ENCODE measurements at places on chromosomes 3 and 15.

DNA sequence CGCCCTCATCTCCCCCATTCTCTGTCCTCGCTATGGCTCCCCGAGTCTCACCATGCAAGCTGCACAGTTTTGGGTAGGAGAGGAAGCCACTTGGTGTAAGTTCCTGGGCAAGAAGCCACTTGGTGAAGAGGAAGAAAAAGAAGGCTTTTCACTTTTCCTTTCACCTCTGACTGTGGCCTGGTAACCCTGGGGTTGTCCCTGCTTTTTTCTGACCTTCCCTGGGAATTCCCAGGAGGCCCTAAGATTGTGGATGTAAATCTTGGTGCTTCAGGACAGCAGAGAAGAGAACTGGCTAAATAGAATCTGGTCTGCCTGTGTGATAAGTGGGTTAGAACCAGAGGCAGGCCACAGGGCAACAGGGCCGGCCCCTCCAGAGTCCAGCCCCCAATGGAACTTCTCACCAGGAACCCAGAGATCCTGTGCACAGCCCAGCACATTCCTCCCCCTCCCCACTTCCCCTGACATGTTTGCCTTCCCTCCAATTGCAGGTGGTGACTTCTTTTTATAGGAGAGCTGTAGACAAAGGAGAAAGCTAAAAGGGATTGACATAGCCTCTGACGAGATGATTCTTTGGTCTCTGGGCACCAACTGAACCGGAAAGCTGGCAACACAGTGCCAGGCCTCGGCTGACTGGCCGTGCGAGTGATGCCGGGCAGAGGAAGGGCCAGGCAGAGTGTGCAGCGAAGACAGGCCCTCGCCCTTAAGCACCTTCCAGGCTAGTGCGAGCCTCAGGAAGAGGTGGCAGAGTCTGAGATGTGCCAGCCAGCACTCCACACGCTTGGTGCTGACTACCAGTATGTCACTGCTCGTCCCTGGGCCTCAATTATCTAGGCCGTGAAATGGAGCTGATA is 19.4 kb upstream of the SKOR1 start:
- no peak for DNase-seq

GRCh38 chr15:69009341-69009740 is 5.2 kb upstream of the NOX5 start:
- DNase-seq = no peak

GRCh38 chr3:176964661-176965060 is 232.6 kb downstream of the TBL1XR1 start:
- no peak for DNase-seq

DNA sequence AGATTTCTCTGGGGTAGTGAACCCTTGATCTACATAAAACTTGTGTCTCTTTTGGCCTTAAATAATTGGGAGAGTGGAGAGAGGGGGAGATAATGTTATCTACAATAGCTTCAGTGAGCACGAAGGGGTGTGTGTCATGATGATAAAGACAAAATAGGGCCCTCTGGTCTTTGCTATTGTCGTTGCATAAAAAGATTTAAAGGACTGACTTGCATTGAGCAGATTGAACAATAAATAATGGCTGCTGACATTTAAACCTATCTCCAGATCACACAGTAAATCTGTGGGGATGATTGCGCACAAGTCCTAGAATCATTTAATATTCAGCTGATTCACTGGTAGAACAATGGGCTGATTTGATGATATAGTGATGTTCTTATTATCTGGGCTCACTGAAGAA is 71.3 kb upstream of the GAP43 start:
- no peak for DNase-seq

DNA sequence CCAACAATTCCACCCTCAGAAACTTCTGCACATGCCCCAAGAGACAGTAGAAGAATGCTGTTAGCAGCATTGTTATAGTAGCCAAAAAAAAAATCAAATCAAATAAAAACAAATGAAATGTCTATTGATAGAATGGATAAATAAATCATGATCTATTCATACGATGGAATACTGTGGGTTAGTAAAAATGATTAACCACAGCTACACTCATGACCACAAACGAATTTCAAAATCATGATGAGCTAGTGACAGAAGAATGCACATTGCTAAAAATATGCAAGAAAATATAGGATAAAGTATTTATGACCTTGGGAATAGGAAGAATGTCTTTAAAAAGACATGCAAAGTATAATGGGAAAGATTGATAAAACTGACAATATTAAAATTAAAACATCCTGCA is 57.5 kb upstream of the ACAN start:
- DNase-seq = no peak

DNA sequence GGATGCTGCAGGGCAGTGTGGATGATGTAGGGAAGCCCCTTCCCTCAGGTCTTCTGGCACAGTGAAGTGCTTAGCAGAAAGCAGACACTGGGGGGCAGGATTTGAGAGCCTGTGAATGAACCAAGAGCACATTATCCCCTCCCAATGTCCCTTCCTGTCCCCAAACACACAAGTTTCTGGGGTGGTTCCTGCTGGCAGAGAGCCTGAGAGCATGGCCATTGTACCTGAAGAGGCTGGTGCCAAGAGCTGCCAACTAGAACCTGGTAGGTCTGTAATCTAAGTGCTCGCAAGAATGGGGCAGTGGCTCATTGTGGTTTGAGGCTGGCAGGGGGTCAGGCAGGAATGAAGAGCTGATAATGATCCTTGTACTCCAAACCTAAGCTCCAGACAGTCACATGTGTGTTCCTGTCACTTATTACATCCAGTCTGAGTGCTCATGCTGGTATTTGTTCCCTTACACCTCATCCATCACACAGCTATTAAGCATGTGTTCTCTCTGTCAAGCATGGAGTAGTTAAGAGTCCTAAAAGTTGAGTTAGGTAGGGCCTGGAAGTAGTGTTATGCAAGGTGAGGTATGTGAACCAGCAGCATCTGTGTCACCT is 6.7 kb upstream of the CCR1 start:
- no peak for DNase-seq

DNA sequence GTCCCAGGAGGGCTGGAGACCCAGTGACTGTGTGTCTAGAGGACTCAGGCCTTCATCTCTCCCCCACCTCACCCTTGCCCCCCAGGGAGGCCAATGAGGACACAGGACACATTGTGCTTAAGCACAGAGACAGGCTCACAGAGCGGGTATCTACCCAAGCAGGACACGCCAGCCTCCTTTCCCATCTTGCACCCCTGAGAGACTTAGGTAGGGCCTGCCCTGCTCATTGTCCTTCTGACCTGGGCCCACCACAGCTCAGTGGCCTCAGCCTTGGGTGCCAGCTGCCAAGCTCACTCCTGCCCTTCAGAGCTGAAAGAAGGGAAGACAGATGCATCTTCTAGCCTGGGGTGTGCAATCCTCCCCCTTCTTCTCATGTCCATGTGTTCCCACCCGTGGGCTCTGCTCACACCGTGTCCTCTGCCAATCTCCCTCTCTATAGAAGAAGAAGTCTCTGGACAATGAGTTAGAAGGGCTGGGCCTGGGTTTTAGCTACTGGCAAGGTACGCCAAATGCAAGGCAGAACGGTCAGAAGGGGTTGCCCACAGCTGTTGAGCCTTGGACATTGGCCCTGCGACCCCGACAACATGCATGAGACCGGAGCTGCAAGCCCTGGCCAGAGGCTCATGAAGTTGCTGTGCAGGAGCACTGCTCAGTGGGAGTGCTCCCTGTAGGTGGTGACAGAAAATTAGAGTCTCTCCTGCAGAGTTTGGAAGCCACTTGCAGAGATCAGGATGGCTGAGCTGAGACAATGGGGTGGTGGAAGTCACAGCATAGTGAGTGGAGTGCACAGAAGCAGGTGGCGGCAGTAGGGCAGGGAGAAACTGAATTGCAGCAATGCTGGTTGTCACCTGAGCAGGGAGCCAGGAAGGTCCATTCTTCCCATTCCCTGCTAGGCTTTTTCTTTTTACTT is 32.8 kb downstream of the ACSBG1 start:
- DNase-seq = no peak

- no peak for DNase-seq
These were observed 89.2 kb upstream of the HERC1 start for GRCh38 chr15:63922916-63923315.

DNA sequence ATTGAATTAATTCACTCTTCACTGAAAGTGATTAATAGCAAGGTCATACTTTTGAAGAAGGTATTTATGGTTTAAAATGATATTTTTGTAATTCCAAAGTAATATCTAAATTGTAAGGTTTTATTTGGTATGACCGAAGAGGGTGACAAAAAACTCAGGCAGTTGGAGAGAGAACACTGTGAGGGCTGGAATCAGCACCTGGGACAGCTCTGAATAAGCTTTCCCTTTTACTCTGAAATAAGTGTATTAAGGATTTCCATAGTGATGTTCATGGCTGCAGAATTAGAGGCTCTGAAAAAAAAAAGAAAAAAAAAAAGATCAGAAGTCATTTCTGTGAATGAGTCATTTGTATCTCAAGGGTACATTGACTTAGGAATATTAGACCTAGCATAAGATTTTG is 299.5 kb downstream of the IL5RA start:
- no peak for DNase-seq

GRCh38 chr3:94406595-94406994 is 343.7 kb downstream of the NSUN3 start:
- no peak for DNase-seq
